ENCODE measurements at places on chromosomes 11 and 22.

- DNase-seq: no peak
Observed at GRCh38 chr11:102911758-102912481, 37.1 kb upstream of the MMP12 start.

GRCh38 chr11:64694026-64694755 is 28.8 kb downstream of the NRXN2 start:
- DNase-seq: no peak

- no peak for DNase-seq
Observed at GRCh38 chr11:67306769-67307544, 3.6 kb downstream of the SSH3 start.

GRCh38 chr11:57776031-57776521 is 14.5 kb downstream of the CTNND1 start:
- no peak for DNase-seq

- DNase-seq: no peak
Observed at GRCh38 chr11:85316967-85317366, 310.2 kb downstream of the DLG2 start.

Data from T-helper 17 cell (primary cell).